Activated CD4-positive, alpha-beta T cell treated with anti-CD3 and anti-CD28 coated beads, Interleukin-2, amount 10 ng/mL, durations not matched to agents 24 days and 14 days (primary cell): ENCODE measurements at places on chromosomes 5 and 9. TPM values are rescaled to one million over a fixed set of nuclear protein-coding genes. Genes with fewer than 3 reads are reported as not detected.

GRCh38 chr9:113504725-113505590, 41.4 kb downstream of the RGS3 start:
- no peak overlapping the region for H3K27ac ChIP-seq
- peaks cover 16% of the 10 kb centered on the region for H3K4me1 ChIP-seq
- no peak for DNase-seq
- H3K4me3 ChIP-seq = no peak overlapping the region
- H3K36me3 ChIP-seq = no peaks in the 10 kb centered on the region
- no peaks in the 10 kb centered on the region for H3K27me3 ChIP-seq

- no peaks in the 10 kb centered on the region for H3K27me3 ChIP-seq
- H3K27ac ChIP-seq = no peak overlapping the region
- no peak for DNase-seq
Measured at GRCh38 chr5:87541033-87541432, 128.3 kb upstream of the CCNH start.

DNA sequence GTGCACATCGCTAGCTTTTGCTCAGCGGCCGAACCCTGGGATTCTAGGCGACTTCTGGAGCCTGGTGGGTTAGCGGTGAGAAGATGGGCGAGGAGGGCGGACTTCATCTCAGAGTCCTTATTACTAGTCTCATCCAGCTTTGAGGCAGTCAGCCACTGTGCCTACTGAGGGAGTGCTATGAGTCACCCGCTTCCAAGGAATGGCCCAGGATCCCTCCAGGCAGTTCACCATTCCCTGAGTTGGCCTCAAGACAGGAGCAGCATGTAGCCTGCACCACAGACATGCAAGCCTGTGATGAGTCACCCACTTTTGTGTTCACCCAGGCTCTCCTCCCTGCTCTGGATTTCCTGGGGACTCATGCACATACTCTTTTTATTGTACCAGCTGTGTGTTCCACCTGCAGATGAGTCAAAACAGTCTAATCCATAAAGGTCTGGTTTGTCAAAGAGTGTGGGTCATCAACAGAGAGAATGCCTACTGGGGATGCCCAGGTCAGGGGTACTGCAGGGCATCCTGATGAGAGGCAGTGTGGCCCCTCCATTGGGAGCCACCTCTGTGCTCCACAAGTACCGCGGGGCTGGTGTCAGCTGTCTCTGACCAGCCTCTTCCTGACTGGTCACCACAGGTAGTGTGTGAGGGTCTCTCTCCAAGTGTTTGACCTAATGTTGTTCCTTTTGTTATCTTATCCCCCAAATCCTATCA, 20.2 kb downstream of the SLC22A5 start:
- peaks cover 10% of the 10 kb centered on the region for H3K36me3 ChIP-seq
- H3K27me3 ChIP-seq = no peaks in the 10 kb centered on the region
- DNase-seq = peak; percentile 75
- peak overlapping the region; percentile 18 for H3K27ac ChIP-seq

- H3K4me1 ChIP-seq = no peaks in the 10 kb centered on the region
- no peaks in the 10 kb centered on the region for H3K27me3 ChIP-seq
- no peak overlapping the region for H3K4me3 ChIP-seq
- H3K36me3 ChIP-seq = no peaks in the 10 kb centered on the region
- no peak for DNase-seq
- H3K27ac ChIP-seq = no peak overlapping the region
Measured at GRCh38 chr9:131024978-131025868, 16.2 kb downstream of the LAMC3 start.

- DNase-seq = peak; percentile 81
- H3K4me1 ChIP-seq = peaks cover 22% of the 10 kb centered on the region
Measured at GRCh38 chr9:35940458-35941407, 17.2 kb downstream of the OR2S2 start.

GRCh38 chr9:98150164-98150563, 31.1 kb upstream of the TRIM14 start:
- H3K4me1 ChIP-seq = peaks cover 5% of the 10 kb centered on the region
- no peak overlapping the region for H3K27ac ChIP-seq
- H3K4me3 ChIP-seq = no peak overlapping the region
- peaks cover 2% of the 10 kb centered on the region for H3K27me3 ChIP-seq
- no peaks in the 10 kb centered on the region for H3K36me3 ChIP-seq
- DNase-seq = no peak

Gene CYSRT1
- total RNA-seq = 0.54 and 0.68 TPM in 2 replicates

Gene MARCOL
- total RNA-seq = not detected in 2 replicates

Gene C5orf47
- not detected in 2 replicates for total RNA-seq

Gene TBC1D2
- total RNA-seq = 1.6 and 1.8 TPM in 2 replicates
